ENCODE measurements at places on chromosomes 1 and 21.

DNA sequence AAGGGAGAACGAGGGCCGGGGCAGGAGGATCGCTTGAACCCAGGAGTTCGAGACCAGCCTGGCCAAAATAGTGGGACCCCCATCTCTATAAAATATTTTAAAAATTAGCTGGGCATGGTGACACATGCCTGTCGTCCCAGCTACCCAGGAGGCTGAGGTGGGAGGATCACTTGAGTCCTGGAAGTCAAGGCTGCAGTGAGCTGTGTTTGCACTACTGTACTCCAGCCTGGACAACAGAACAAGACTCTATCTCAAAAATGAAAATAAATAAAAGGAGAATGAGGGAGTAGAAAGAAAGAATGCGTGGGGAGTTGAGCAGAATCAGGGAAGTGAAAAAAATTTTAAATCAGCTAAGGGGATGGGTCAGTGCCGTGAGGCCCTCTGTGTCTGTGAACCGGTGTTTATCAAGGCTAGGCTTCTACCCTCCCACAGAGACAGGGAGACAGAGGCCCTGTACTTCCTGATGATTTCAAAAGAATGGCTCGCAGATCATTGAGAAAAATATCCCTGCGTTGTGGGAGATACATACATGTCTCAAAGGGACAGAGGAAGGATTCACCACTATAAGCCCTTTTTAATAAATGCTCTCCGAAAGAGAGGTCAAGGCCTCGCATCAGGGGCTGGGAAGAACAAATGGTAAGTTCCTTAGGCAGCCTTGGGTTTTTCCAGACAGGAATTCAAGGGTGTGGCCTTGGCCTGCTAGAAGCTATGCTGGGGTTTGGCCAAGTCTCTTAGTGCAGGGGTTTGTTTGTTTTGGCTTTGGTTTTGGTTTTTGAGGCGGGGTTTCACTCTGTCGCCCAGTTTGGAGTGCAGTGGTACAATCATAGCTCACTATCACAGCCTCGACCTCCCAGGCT, 20.7 kb downstream of the IL10RB start:
- no peak for DNase-seq

GRCh38 chr21:38984982-38985567, 179.3 kb downstream of the ETS2 start:
- no peak for DNase-seq

DNA sequence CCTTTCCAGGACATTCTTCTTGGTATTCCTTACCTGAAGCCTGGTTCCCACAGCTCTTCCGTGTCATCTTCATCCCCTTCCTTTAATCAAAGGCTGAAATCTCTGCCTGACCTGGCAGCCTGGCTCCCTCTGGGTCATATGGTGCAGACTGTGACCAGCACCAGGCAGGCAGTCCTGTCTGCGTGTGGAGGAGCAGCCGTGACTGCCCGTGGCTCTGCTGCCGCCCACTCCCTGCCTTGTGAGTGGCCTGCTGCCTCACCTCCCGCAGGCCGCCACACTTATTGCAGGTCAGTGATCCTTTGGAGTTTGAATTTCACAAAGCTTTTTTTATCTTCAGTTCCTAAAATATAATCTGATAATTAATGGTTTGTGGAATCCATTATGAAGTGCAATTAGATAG, 36.2 kb upstream of the EPHA8 start:
- no peak for DNase-seq

GRCh38 chr1:48227165-48228013, 4.9 kb downstream of the SLC5A9 start:
- no peak for DNase-seq
